Large intestine (tissue), 12 donors: ENCODE measurements at places on chromosomes 5 and 9.
A peak's percentile ranks its signal among the peaks of the same experiment; 100 is the strongest.

GRCh38 chr5:161530700-161531099 is 15.8 kb downstream of the GABRB2 start:
- no peaks in the 10 kb centered on the region for H3K4me1 ChIP-seq
- H3K27me3 ChIP-seq: no peaks in the 10 kb centered on the region
- no peak for DNase-seq

GRCh38 chr5:2300861-2301574 is 418.3 kb upstream of the IRX4 start:
- no peak for DNase-seq
- H3K4me3 ChIP-seq: no peak overlapping the region
- no peak overlapping the region for H3K27ac ChIP-seq
- no peaks in the 10 kb centered on the region for H3K36me3 ChIP-seq

DNA sequence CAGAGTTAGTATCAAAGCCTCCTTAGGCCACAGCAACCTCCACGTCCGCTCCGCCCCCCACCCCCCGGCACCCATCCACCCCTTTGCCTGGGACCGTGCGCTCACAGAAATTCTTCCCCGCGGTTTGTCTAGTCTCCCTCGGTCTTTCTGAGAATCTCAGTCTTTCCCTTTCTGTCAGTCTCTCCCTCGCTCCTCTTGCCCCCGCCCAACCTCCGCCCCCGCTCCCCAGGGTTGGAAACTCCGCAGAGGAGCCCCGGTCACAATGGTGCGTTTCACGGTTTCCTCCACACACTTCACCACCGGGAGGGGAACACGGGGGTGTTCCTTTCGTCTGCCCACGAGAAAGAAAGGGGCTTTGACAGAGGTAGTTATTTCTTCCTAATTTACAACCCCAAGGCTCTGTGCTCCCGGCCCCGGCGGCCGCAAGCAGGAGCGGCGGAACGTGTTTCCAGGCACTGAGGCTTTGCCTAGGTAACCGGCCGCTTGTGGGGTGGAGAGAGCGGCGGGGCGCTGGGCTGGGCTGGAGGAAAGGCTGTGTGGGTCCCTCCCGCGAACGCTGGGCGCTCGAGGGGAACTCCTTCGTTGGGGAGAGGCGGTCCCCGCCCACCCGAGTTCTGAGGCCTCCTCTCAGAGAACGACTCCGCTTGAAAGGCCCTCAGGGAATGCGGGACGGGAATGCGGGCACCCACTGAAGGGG is 2.1 kb downstream of the NR4A3 start:
- H3K27me3 ChIP-seq: peaks cover 70% of the 10 kb centered on the region
- peaks cover 42% of the 10 kb centered on the region for H3K4me1 ChIP-seq
- H3K4me3 ChIP-seq: peak overlapping the region; percentile 61
- no peak overlapping the region for H3K27ac ChIP-seq

DNA sequence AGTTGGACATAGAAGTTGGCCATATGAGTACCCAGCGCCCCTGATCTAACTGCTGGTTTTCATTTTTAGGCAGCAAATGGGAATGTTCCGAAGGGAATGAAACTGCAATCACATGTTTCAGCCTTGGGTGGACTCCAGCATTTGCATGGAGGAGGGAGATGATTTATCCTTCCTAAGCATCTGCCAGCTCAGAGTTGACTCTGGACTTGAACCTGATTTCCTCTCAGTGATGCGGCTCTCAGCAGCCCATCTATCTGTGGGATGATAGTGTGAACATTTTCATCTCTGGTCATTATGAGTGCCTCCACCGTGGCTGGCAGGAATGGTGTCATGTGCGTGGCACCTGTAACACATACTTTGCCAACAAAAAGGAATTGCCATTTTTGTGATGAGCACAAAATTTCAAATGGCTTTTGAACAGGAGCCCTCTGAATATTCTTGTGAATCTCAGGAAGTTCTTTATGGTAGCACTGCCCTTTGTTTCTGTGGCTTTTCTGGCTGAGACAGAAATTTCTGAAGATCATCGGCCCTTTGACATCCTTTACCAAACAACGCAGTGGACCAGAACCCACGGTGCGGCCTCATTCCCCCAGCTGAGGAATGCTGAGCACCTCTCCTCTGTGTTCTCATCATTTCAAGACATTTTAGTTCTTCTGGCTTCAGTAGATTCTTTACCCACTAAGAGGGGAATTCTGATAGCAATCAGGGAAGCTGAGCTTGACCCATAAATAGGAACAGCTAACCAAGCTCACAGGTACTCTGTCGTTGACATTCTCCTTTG is 28.5 kb downstream of the FUBP3 start:
- H3K27ac ChIP-seq: no peak overlapping the region
- H3K27me3 ChIP-seq: no peaks in the 10 kb centered on the region
- H3K36me3 ChIP-seq: peaks cover 56% of the 10 kb centered on the region
- no peak overlapping the region for H3K4me3 ChIP-seq
- H3K4me1 ChIP-seq: no peaks in the 10 kb centered on the region

GRCh38 chr5:166625210-166625865 is 1666.1 kb upstream of the WWC1 start:
- H3K27ac ChIP-seq: no peak overlapping the region
- no peak for DNase-seq
- no peak overlapping the region for H3K4me3 ChIP-seq

GRCh38 chr5:36712706-36713105 is 106.3 kb downstream of the SLC1A3 start:
- no peaks in the 10 kb centered on the region for H3K27me3 ChIP-seq
- no peak overlapping the region for H3K27ac ChIP-seq
- no peaks in the 10 kb centered on the region for H3K36me3 ChIP-seq
- DNase-seq: no peak
- H3K4me1 ChIP-seq: no peaks in the 10 kb centered on the region

DNA sequence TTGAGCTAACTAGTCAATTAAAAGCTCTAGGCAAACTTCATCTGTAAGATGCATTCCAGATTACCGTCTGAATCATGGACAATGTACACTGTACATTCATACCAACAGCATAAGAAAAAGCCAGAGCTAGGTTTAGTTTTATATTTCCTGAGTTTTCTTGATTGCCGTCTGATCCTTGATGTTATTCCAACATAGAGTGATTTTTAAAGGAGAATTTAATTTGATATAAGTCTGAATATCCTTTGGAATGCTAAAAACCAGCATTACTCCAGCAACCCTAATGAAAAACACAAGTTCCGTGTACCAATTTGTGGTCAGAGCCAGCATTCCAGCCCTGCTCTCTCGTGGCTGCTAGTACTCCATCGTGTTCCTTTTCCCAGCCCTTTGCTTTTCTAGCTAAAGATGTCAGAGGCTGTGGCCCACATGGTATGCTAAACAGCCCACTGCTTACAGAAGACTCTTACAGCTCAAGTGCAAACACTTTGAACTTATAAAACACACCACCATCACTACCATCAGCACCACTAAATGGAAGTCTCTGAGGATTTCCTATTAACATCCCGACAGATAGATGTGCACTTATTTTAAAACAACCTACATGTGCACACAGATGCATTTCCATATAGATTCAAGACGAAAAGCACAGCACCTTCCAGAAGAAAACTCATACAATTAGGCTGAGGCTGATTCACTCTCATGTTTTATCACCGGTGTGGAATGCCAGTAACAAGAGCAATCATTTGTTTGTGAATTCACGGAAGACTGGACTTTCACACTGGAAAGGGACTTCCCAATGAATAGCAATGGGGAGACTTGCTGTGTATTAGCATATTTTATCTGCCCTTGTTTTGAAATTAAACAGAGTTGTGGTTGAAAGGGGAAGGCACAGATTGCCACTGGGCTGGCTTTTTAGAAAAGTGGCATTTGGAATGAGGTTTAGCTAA is 246.9 kb upstream of the GAS1 start:
- DNase-seq: peak; percentile 31
- no peak overlapping the region for H3K4me3 ChIP-seq
- H3K36me3 ChIP-seq: no peaks in the 10 kb centered on the region
- no peaks in the 10 kb centered on the region for H3K4me1 ChIP-seq
- H3K27ac ChIP-seq: no peak overlapping the region

DNA sequence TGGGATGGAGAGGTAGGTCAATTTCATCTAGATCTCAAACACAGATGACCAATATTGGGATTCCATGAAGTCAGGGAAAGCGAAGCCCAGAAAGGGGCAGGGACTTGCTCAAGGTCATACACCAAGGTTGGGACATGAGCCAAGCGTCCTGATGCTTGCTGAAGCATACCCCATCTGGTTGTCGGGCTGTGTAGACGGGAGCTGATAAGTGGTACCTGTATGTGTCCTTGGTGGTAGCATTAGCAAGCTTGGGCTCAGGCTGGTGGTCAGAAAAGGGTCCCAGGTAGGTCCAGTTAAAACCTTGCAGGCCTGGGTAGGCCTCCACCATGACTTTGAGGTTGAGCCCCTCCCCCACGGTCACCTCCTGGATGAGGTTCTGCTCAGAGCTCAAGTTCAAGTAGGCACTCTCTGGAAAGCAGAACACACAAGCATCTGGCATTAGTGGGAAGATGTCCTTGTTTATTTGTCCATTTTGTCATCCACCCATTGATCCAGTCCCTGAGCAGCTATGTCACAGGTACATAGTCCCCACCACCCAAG is 13.2 kb downstream of the CSF1R start:
- no peak for DNase-seq
- H3K27ac ChIP-seq: no peak overlapping the region
- H3K4me3 ChIP-seq: no peak overlapping the region
- no peaks in the 10 kb centered on the region for H3K4me1 ChIP-seq

DNA sequence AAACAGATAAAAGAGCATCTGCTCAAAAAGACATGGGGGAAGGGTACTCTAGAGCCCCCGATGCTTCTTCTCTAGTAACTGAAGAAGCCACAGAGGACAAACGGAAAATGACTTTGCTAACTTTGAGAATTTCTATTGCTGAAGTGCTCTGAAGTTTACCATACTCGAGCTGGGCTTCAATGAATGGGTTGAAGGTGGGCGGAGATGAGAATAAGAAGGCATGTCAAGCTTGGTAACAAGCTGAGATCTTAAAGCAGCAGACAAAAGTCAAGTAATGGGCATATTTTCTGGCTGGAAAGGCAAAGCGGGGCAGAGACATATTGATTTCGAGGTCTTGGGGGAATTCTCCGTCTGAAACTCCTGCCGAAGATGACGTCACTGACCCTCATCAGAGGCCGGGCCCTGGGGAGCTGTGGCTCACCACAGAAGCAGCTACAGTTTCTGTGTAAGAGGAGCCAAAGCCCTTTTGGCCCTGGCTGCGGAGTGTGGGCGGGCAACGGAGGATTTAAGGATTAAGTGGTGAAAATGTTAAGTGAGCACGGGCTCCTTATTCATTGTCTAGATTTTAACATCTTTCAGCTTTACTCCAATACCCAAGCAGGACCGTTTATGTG is 115.8 kb upstream of the SLIT3 start:
- H3K4me1 ChIP-seq: no peaks in the 10 kb centered on the region
- no peak overlapping the region for H3K27ac ChIP-seq
- no peak for DNase-seq
- H3K27me3 ChIP-seq: no peaks in the 10 kb centered on the region

DNA sequence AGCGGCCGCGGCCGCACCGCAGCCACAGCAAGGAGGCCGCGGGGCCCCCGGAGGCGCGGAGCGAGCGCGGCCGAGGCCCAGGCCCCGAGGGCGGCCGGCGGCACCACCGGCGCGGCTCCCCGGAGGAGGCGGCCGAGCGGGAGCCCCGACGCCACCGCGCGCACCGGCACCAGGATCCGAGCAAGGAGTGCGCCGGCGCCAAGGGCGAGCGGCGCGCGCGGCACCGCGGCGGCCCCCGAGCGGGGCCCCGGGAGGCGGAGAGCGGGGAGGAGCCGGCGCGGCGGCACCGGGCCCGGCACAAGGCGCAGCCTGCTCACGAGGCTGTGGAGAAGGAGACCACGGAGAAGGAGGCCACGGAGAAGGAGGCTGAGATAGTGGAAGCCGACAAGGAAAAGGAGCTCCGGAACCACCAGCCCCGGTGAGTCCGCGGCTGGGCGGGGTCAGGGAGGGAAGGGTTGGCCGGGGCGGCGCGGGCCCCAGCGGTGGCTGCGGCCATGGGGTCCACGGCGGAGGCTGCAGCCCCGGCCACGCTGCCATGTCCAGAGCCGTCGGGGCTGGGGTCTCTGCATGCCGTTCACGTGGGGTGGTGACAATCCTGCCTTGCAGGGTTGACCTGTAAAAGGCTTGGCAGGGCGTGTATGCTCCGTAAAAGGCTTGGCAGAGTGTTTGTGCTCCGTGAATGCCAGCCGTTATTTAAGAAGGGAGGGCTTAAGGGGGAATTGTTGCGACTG is 146.0 kb downstream of the CACNA1B start:
- no peak overlapping the region for H3K4me3 ChIP-seq
- peak; percentile 9 for DNase-seq
- no peaks in the 10 kb centered on the region for H3K4me1 ChIP-seq
- peaks cover 43% of the 10 kb centered on the region for H3K27me3 ChIP-seq

- H3K27me3 ChIP-seq: no peaks in the 10 kb centered on the region
- no peaks in the 10 kb centered on the region for H3K4me1 ChIP-seq
Observed at GRCh38 chr9:6133346-6134063, 82.1 kb upstream of the IL33 start.

DNA sequence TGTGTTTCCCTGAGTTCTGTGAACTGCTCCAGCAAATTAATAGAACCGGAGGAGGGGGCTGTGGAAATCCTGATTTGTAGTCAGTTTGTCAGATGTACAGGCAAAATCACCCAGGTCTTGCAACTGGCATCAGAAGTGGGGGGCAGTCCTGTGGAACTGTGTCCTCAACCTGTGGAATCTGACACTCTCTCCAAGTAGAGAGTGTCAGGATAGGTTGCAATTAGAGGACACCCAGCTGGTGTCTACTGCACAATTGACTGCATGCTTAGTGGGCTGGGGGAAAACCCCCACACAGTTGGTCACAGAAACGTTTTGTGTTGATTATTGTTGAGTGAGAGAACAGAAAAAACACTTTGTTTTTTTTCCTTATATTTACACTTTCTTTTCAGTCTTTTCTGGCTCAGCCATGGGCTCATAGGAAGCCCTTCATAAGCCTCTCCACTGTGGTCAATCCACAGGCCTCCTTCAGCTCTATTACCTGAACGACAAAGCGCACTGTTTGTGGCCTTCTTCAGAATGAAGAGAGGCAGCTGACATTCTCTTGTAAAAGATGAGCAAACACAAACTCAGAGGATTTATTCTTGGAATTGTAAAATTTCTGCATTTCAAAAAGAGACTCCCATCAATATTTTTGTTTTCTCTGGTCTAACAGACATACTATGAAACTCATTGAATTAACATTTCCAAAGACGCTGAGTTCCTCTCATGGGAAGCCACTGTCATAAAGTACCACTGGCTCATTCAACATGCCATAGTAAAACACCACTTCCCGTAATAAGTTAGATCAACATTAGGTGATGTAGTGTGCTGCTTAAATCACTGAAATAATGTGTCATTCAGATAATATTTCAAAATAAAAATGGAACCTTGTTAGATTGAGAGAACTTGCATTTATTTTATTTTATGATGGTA is 348.9 kb upstream of the RFX3 start:
- H3K27ac ChIP-seq: no peak overlapping the region
- no peaks in the 10 kb centered on the region for H3K4me1 ChIP-seq
- DNase-seq: no peak
- H3K36me3 ChIP-seq: no peaks in the 10 kb centered on the region
- H3K4me3 ChIP-seq: no peak overlapping the region

- peaks cover 14% of the 10 kb centered on the region for H3K36me3 ChIP-seq
- H3K4me3 ChIP-seq: no peak overlapping the region
- H3K27ac ChIP-seq: peak overlapping the region; percentile 71
- H3K27me3 ChIP-seq: no peaks in the 10 kb centered on the region
- peak; percentile 76 for DNase-seq
Observed at GRCh38 chr5:172678902-172679301, 37.8 kb downstream of the NEURL1B start.
